ENCODE measurements at places on chromosomes 2 and 18.

DNA sequence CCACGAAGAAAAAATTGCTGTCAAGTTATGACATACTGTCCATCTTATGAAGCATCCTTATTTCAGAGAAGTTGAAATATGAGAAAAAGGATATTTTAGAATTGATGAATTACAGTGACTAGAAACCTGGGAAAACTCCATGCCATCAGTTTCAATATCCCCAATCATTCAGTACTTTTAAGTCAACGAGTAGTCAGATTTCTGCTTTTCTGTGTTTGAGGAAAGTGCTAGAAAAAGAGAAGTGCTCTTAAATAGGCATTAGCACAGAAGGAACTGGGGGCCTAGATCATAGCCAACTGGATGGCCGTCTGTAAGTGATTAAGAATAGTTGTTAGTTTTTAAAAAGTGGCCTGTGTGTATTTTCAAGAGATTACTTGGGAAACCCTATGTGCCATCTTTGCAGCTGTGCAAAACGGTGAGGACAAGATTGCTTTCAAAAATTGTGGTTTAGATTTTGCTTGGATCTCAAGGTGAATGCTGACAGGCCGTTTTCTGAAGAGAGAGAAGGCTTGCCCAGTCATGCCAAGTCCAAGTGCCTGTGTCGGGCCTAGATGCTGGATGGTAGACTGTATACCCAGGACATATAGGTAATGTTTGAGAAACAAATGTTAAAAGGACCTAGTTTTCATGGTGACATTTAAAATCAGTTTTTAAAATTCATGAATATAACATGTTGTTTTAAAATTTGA is 5.1 kb downstream of the NEDD4L start:
- no peak for DNase-seq

- no peak for DNase-seq
Measured at GRCh38 chr2:39164089-39164488, 43.2 kb upstream of the SOS1 start.

DNA sequence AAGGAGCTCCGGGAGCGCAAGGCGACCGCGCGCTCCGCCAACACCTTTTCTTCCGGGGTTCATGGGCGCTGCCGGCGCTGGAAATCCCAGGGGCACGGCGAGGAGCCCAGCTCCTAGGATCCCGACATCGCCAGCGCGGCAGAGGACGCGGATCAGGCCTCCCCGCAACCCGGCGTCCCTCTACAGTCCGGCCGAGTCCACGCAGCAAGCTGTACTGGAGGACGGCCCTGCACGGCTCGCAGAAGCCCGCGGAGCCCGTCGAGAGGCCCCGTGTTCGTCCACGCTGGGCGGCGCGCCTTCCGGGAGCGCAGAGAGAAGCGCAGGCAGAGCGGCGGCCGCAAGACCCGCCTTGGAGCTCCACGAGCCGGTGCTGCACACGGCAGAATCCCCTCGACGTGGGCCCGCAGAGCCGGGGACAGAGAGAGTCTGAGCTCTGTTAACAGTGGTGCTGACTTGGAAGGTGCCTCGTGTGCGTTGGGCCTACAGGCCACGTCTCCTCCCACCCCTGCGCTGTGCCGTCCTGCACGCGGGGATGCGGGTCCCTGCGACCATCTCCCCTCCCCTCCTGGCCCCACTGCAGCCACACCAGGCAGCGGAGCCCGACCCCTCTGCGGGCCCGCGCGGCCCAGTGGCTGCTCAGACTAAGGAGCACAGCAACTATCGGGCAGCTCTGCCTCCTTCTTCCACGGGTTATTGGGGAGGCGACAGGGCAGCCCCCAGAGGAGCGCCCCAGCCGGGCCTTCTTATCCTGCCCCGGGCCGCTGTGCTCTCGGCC is 28.1 kb upstream of the PTPN2 start:
- DNase-seq, result no peak

DNA sequence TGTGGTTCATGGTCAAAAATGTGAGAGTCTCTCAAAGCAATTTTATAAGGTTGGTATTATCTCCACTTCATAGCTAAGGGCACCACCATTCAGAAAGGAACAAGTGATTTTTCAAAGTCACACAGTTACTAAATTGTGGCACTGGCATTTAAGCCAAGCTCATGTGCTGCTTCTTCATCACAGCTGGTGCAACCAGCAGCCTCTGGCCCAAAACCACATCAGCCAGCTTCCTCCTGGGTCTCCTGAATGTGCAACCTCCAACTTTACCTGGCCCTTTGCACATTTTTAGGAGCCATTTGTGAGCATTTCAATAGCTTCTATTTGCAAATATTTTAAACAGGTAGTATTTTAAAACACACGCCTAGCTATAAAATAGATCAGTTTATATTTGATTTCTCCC is 293.7 kb downstream of the BCL11A start:
- no peak for DNase-seq

GRCh38 chr2:25386971-25387875 is 45.5 kb upstream of the DNMT3A start:
- no peak for DNase-seq
